ENCODE measurements at places on chromosomes 2 and 18. TPM values are rescaled to one million over a fixed set of nuclear protein-coding genes. Genes with fewer than 3 reads are reported as not detected.

RAPH1 gene
- polyA plus RNA-seq = 5.0 TPM

RNF152 gene
- polyA plus RNA-seq = 1.2 TPM

FTCDNL1 gene
- 0.55 TPM for polyA plus RNA-seq

RMND5A gene
- 38.5 TPM for polyA plus RNA-seq

FIGN gene
- polyA plus RNA-seq = 0.49 TPM

LHCGR gene
- 1.1 TPM for polyA plus RNA-seq

NEU4 gene
- 0.04 TPM for polyA plus RNA-seq

DSG4 gene
- polyA plus RNA-seq = not detected

QPCT gene
- polyA plus RNA-seq = 1.8 TPM

HOXD11 gene
- polyA plus RNA-seq = 0.08 TPM

FOXD4L1 gene
- 0.22 TPM for polyA plus RNA-seq

GREB1L gene
- 0.16 TPM for polyA plus RNA-seq

RGPD3 gene
- 0.06 TPM for polyA plus RNA-seq

GALR1 gene
- polyA plus RNA-seq = not detected

CSRNP3 gene
- 0.55 TPM for polyA plus RNA-seq

MREG gene
- polyA plus RNA-seq = 26.5 TPM

CABLES1 gene
- 3.8 TPM for polyA plus RNA-seq

TRIM43 gene
- polyA plus RNA-seq = not detected

MDH1B gene
- 0.51 TPM for polyA plus RNA-seq

UCN gene
- polyA plus RNA-seq = 0.41 TPM

VWC2L gene
- polyA plus RNA-seq = not detected

SULT1C4 gene
- polyA plus RNA-seq = 0.27 TPM

ECEL1 gene
- polyA plus RNA-seq = 0.31 TPM

PTPRM gene
- 10.4 TPM for polyA plus RNA-seq

SEC11C gene
- 24.0 TPM for polyA plus RNA-seq

SH3RF3 gene
- 1.1 TPM for polyA plus RNA-seq

ACTR2 gene
- polyA plus RNA-seq = 73.8 TPM

R3HDM1 gene
- 5.3 TPM for polyA plus RNA-seq

LRP1B gene
- polyA plus RNA-seq = 0.10 TPM

SERPINB13 gene
- polyA plus RNA-seq = 228 TPM

TMEM37 gene
- polyA plus RNA-seq = 3.4 TPM
